ENCODE measurements at places on chromosomes 1 and 21.

DNA sequence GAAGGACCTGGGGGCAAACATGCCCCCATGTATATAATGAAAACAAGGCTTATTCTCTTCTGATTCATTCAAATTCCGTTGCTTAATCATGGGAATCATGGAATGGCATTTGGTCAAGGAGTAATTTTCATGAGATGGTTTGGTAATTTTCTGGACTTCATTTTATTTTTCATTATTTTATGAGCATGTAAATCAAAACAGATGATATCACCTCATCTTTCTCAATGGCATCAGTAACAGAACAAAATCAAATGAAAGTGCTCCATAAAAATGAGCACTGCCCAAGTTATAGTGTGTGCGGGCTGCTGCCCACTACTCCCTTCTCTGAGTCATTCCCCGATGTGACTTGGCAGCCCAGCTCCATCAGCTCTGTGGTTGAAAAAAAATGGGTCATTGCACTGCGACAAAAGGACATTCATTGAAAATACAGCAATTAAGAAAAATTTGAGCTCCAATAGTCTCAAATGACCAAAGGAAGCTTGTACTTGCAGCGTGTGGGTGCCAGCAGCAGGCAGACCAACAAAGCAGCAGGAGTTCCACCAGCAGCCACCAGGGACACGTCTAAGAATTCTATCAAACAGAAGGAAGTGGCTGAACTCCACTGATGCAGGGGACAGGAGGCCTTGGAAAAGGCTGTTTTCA lies 84.3 kb upstream of the VAV3 start:
- DNase-seq = no peak

DNA sequence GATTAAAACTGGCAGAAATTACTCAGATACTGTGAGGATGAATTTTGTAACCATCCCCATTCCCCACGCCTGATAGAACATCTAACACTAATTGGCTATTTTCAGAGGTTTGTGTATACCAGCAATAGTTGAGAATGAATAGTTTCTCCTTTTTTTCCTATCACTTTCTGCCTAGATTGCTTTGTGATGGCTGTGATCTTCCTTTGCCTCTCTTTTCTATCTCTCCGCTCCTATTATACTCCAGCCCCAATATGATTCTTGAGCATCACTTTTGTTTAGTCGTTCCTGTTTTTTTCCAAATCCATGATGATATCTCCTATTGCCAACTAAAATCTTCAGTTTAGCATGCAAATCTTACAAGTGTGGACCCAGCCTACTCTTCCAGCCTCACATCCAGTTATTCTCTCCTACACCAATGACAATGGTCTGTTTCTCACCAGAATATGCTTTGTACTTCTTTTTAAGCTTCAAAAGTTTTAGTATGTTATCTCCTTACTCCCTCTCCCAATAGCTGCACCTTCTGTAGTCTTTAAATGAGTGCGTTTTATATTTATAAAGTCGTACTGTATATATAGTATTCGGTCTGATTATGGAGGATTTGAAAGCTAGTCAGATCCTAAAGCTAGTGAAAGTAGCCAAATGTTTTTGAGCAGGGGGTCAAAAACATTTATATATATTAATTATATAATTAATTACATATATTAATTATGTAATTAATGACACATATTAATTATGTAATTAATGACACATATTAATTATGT lies 25.2 kb downstream of the MAGI3 start:
- DNase-seq = no peak

DNA sequence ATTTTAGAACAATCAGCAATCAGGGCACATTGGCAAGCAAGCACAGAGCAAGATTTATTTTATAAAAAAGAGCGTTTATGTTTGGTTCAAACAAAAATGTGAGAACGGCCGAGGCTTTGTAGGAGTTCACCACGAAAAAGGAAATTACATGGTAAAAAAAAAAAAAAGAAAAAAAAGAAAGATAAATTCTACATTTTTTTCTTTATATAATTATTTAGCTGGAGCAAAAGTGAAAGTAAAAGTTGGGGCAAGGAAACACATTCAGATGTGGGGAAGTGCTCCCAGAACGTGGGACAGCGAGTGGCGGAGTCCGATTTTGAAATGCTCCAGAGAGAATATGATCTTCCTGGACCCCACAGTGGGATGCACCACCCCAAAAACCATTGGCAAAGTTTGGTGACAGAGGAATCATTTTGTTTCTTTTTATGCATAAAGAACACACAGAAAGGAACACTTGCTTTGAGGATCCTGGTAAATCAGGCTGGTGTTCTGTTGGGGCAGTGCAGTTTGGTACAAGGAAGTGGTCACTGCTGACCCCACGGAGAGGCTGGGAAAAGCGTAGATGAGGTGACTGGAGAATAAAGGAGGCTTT lies 16.3 kb upstream of the ATP5PO start:
- no peak for DNase-seq

DNA sequence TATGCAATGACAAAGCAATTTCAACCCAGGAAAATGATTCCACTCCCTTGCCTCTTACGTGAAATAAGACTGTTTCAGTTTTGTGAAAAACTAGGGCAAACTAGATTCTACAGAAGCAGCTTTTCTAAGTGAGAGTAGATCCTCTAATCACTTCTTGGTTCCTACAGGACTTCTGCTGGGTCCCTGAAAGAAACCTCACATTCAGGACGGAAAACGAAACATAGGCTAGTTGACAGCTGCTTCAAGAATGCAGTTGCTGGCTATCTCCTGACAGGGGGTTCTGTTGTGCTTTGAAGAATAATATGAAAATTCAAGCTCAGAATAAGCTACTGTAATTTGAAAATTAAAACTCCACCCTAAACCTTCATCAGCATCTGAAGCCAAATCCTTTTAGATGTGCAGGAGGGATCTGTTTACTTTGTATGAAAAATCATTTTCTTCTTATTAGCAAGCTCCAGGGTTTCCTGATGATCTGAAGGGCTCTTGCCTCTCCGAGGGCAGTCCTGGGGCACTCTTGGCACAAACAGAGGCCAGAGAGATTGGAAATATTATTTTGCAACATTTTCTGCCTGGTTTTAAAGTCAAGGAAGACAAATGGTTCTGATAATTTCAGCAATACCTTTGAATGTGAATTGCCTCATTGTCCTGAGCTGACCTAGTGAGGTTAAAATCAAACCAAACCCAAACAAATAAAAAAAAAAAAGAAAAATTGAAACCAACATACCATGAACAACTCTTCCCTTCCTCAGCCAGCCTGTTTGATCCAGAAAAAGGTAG lies 55.0 kb downstream of the NTMT2 start:
- no peak for DNase-seq

- no peak for DNase-seq
Observed at GRCh38 chr1:172895761-172896160, 155.0 kb downstream of the TNFSF18 start.

DNA sequence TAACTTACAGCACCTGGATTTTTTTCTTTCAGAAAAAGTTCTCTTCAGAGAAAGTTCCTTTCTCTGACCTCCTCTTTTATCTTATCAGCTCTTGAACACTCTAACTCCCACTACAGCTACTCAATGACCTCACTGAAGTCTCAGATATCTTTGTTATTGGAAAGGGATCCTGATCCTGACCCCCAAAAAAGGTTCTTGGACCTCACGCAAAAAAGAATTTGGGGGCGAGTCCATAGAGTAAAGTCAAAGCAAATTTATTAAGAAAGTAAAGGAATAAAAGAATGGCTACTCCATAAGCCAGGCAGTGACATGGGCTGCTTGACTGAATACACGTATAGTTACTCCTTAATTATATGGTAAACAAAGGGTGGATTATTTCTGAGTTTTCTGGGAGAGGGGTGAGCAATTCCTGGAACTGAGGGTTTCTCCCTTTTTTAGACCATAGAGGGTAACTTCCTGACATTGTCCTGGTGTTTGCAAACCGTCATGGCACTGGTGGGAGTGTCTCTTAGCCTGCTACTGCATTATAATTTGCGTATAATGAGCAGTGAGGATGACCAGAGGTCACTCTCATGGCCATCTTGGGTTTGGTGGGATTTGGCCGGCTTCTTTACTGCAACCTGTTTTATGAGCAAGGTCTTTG lies 44.2 kb downstream of the WDR64 start:
- no peak for DNase-seq

DNA sequence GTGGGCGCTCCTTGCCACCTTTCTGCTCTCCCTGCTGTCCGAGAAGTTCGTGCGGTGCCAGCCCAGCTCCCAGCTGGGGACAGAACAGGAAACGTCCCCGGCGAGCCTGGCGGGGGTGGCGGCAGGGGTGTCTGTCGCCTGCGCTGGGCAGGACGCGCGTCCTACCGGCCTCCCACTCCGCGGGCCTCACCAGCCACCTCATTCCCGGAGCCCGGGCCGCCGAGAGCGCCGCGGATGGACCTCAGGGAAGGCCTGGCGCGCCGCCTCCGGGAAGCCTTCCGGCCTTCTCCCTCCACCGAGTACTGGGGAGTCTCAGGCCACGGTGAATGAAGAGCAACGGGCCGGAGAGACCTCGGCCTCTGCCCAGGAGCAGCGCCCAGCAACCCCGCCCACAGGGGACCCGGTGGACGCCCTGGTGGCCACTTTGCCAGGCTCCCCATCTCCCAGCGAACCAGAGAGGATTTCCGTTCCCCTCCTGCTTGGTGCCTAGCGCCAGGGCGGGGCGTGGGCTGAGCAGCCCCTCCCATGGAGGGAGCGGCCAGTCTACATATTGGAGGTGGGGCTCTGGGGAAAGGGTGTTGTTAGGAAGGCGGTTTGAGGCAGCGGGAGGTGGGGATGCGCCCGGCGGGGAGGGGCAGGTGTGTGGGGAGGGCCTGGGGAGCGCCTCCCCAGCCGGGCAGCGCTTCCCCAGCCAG lies 9.5 kb upstream of the TNFRSF14 start:
- no peak for DNase-seq

GRCh38 chr1:65090406-65090805 lies 57.6 kb upstream of the AK4 start:
- DNase-seq = no peak

GRCh38 chr1:29653034-29653810 lies 416.9 kb downstream of the PTPRU start:
- no peak for DNase-seq

GRCh38 chr21:42080788-42081083 lies 9.6 kb downstream of the UMODL1 start:
- DNase-seq = no peak

GRCh38 chr1:40977716-40978115 lies 1.8 kb upstream of the CTPS1 start:
- DNase-seq = no peak

DNA sequence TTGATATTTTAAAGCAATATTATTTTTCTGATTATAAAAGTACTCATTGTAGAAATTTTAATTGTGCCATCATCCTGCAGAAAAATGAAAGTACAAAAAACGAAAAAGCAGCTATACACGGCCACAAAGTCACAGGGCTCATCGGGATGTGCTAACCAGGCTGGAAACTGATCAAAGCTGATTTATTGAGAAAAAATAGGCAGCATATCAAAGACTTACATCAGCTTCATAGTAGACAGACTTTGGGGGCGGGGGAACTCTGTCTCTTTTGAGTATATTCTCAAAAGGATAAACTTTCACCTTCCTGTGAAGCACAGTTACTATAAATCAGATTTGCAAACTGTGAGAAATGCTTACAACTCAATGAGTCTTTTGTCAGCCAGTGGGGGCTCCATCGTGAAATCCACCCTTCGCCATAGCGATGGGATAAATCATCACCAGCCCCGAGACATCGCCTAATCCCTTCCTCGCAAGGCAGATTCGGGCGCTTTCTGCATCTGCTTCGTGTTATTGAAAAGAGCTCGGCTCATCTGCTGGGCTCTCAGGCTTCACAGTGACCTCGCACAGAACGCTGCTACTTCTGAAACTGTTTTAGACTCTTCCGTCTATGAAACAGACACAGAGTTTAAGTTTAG lies 69.2 kb upstream of the ERG start:
- no peak for DNase-seq

DNA sequence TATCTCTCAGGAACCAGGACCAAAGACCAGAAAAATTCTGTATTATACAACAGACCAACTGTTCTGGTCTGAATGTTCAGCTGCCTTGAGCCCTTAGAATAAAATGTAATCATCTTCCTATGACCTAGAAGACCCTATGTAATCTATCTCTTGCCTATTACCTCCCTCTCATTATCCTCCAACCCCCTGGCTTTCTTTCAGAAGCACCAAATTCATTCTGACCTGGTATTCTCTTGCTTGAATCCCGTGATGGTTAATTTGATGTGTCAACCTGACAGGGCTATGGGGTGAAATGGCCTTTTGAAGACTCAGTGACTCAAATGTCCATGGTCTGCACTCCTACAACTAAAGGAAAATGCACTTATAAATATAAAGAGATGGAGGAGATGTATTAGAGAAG lies 21.8 kb upstream of the FBXO28 start:
- DNase-seq = no peak

DNA sequence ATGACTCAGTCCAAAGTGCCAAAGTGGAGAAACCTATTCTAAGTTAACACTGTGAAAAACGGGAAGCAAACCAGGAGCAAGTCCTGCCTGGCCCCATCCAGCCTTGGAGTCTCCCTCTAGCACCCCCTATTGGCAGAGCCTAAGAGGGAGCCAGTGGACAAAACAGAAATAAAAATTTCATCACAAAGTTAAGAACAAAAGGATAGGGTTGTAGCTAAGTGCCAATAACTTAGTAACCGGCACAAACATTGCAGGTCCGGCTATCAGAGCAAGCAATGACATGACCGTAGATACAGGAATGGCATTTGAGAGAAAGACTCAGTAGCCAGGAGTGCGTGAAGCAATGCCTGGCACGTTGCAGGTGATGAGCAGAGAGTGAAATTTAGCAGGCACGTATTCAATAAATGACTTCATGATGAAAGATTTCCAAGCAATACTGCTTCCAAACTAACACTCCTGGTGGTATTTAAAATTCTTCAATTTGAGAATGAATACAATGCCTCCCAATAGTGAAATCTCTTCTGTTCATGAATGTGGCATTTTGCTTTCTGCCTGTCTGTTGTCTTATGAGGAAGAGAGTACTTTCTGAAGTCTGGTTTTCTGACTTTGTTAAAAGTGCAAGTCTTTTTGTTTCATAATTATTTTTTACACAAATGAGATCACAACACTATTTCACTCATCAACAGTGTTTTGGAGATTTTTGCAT lies 391.0 kb downstream of the OMA1 start:
- DNase-seq = no peak

DNA sequence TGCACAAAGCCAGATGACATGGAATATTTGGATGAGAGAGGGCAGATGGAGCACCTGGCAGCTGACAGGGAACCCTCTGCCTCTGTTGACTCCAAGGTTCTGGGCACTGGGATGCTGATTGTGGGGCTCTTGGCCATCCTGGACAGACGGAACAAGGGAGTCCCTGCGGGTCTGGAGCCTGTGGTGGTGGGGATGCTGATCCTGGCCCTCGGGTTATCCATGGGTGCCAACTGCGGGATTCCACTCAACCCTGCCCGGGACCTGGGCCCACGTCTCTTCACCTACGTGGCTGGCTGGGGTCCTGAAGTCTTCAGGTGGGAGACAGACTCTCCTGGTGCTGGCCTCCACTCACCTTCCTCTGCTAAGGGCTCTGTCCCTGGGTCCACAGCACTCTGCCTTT lies 1.8 kb upstream of the ATP8B2 start:
- no peak for DNase-seq

GRCh38 chr1:36160949-36161485 lies 5.1 kb downstream of the MAP7D1 start:
- DNase-seq = no peak

DNA sequence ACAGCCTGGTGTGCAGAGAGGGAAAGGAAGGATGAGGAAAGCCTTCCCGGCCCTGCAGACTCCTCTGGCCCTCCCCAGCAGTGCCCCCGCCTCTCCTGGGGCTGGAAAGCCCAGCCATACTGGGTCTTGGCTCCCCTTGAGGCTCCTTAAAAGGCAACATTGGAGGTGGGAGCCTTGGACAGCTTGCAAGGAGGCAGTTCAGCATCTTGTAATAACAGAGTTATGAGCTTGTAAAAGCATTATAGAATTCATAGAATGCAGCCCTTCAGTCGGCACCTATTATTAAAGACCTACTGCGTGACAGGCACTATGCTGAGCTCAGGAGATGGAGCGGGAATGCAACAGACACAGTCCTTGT lies 4.2 kb downstream of the TINAGL1 start:
- no peak for DNase-seq
